Left kidney (tissue), 8 donors: ENCODE measurements at places on chromosomes 6 and 20.

DNA sequence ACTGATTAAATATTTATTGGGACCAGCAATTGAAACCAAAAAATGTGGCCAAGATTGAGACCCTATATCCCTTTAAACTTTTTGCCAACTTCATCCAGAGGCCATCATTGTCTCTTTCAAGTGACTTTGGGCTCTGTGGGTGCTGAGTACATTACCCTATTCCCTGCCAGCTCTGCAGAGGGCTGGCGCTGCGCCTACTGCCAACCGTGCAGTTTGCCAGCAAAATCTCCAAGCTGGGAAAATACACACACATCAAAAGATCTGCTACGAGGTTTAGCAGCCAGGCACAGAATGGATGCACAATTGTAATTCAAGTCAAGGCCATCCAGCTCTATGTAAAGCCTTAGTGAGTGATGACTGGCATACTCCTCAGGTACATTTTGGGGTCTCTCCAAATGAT lies 125.0 kb downstream of the CBLN4 start:
- no peak for DNase-seq

DNA sequence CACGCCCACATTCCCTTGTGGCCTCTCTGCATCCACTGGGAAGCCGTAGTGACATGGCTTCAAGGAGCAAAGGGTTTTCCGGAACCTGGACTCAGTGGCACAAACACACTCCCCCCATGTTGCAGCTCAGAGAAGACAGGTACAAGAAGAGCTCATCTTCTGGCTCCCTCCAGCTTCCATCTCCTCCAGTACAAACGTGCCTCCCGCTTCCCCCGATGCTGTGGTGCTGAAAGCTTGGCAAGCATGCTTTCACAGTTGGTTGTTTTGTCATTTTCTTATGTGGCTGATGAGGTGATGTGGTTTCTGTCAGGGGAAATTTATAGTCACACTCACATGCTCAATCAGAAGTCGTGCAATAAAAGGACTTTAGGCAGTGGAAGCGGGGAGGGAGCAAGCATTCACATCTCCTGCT lies 258.5 kb downstream of the KIF16B start:
- no peak for DNase-seq

GRCh38 chr6:169812257-169812644 lies 60.8 kb downstream of the ERMARD start:
- DNase-seq: no peak

- DNase-seq: no peak
Observed at GRCh38 chr6:130377371-130377770, 11.6 kb downstream of the TMEM200A start.

DNA sequence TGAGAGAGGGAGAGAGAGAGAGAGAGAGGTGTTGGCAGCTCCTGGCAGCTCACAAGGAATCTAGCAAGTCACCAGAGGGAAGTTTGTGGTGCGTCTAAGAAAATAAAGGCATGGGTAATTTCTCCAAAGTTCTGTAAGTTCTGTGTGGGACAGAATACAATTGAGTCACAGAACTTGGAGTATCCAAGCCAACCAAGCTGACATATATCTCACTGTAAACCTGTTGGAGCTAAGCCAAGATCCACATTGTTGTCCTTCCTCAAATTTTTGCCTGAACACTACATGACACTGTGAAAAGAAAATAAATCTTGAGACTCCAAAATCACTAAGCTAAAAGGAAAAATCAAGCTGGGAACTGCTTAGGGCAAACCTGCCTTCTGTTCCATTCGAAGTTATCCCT lies 436.7 kb downstream of the MEI4 start:
- no peak for DNase-seq

DNA sequence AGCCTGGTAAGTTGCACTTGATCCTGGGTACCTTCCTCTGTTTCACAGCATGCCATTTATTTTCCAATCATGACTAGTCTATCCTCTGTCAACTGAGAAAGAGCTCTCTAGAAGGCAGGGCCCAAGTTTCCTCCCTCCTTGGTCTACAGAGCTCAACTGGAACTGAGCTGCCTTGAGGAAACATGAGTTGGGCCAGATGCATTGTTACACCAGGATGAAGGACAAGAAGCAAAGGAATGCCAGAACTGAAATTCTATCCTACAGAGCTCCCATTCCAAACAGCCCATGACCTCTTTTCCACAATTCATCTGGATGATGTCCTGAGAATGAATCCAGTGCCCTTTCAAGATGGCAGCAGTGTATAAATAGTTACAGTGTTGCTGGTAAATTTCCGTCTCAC lies 66.7 kb upstream of the E2F3 start:
- no peak for DNase-seq

DNA sequence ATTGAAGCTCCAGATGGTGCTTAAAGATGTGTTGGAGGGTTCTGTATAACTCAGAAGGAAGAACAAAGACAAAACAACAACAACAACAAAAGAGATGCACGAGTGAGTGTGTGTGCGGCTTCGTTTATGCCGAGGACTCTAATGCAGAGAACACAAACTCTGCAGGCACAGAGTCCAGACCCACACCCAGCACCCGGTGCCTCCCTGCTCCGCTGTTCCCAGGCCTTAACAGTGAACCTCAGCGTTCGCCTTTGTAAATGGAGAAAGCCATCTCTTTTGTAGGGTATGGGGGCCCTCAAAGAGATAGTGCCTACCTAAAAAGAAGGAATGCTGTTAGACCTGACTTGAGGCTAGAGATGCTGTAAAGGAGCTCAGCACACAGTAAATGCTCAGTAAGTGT lies 243.3 kb downstream of the ERMARD start:
- no peak for DNase-seq

DNA sequence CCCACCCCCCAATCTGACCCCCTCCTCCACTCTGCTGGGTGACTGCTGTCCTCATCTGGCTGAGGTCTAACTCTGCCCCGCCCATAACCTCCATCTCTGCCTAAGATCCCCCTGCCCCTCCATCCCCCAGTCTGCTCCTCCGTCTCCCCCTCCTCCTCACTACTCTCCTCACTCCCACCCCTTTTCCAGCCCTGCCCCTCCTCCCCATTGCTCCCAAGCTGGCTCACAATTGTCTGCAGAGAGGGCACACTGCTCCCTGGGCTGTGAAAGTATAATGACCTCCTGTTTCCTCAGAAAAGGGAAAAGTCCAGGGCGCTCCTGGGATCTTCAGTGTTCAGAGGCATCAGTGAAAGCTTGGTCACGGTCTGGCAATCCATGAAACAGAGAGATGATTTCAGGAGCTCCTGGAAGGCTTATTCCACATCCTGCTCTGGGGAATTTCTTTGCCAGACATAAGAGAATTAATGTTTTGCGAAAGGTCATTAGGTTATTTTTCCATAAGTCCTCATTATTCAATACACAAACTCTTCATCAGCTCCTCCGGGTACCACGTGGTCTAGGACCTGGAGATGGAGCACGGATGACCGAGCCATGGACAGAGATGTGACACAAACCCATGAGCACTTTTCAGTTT lies 21.5 kb downstream of the CST5 start:
- peak; percentile 33 for DNase-seq

DNA sequence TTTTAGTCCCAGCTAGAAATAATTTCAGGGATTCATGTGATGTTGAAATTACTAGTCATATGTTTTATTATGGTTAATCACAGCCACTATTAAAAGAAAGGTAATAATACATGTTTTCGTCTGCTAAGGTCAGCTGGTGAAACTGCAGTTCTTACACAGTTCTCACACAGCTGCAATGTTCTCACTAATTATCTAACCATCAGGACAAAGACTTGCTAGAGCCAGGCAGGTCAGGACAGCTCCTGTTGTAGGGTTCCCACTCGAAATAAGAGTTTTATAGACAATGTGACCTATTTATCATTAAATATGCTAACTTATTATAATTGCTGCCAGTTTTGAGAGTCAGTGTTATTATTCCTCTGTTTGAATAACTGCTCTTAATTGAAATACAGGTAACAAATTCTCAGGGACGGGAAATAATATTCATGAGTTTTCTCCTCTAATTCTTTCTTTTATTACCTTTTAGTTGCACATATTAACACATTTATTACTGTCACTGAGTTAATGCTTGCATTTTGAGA lies 97.9 kb downstream of the GJA1 start:
- DNase-seq: no peak

GRCh38 chr20:45967551-45968080 lies 4.4 kb downstream of the ZNF335 start:
- no peak for DNase-seq

DNA sequence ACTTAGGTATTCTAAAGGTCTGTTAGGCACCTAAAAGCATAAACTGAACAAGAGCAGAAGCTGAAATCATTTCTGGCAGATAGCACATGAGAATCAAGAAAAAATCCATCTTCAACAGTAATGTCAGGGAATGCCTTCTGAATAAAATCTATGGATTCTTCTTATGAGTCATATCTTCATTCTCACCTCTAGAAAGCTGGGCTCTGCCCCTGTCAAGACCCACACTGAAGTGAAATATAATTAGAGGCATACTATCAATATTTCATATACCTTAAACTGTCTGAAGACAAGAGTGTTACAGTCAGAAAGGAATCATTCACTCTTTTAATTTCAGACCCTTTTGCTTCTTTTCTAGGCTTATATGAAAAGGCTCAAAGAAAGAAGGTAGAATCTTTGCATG lies 485.8 kb upstream of the PTCHD4 start:
- no peak for DNase-seq

DNA sequence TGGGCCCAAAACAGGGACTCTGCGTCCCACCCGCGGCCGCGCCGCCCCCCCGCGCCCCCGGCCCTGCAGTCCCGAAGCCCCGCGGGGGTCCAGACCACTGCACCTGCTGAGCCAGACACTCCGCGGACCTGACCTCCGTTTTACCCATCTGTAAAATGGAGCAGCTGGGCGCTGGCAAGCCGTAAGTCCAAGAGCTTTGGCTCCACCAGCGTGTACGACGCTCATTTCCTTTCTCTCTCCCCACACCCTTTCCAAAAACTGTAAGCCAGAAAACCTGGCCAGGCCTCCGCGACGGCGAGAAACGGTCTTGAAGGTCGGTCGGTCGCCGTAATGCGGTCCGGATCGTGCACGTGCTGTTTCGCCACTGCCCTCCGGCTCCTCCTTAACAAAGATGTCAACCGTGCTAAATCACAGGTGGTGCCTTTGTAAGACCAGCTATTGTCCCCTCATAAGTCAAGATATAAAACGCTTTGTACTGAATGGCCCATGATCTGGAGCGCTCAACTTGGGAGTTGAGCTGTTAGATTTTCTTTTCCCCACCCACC lies 7.8 kb upstream of the NR2E1 start:
- no peak for DNase-seq

GRCh38 chr6:158680481-158680880 lies 30.6 kb downstream of the SYTL3 start:
- DNase-seq: no peak

- DNase-seq: no peak
Observed at GRCh38 chr6:158285656-158286021, 26.6 kb upstream of the TULP4 start.

DNA sequence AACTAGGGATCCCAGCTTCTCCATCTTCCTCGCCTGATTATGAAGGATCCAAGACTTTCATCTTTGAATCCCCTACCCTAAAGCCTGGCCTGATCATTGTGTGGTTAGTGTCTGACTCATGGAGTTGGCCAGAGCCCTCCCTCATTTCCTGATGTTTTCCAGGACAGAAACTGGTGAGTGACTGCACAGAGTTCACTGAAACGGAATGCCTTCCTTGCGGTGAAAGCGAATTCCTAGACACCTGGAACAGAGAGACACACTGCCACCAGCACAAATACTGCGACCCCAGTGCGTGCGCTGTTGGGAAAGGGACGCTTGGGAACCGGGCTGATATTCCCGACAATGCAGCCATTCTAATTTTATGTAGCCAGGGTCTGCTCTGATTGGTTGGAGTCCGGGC lies 4.0 kb downstream of the CD40 start:
- no peak for DNase-seq

DNA sequence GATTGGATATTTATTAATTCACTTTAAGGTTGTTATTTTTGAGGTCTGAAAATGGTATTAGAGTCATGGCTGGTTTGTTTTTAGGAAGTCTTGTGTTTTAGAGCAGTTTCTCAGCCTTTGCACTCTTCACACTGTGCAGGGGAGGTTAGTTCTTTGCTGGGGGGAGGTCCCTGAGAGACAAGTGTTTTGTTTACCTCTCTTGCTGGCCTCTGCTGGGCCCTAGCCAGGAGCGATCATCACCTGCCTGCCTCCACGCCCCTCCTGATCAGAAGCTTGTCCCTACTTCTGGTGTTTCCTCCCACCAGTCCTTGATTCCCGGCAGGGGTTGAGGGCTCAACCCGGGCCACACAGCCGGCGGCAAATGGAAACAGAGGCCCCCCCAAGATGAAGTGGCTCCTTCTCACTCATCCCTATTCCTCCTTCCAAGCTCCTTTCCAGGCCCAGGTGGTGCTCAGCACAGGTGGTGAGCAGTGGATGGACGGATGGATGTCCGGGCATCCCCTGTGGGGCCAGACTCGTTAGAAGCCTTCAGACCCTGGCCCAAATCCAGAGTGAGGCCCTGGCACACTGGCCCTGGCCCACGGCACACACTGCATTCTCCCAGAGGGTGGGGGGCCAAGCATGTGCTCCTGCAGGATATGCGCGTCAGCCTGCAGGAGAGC lies 51.3 kb downstream of the GRM4 start:
- DNase-seq: no peak

DNA sequence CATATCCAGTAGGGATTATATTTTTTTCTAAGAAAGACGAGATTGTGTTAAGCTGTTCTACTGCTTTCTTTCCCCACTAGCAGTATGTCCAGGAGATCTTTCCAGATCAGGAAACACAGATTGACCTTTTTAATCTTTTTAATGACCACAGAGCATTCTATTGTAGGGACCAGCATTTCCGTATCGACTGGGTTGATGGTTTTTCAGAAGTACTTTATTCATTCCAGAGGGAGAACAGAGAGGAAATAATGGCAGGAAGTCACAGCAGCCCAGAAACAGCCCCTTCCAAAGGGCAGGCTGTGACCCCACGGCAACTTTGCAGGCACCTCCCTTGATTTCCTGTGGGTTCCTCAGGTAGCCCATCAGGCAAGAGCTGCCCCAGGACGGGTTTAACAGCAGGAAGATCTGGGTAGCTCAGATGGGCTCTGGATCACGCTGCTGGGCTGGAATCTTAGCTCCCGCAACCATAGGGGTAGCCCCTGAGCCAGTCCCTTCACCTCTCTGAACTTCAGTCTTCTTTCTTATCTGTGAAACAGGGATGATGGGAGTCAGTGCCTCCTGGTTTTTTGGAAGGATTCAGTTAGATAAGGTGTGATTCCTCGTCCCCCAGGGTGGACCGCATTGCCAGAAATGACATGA lies 23.8 kb upstream of the CHMP4B start:
- no peak for DNase-seq

- no peak for DNase-seq
Observed at GRCh38 chr6:8736156-8736895, 301.0 kb upstream of the SLC35B3 start.

GRCh38 chr6:41639809-41640371 lies 1.6 kb downstream of the MDFI start:
- no peak for DNase-seq
